ENCODE measurements at places on chromosomes 12 and 14.
A peak's percentile ranks its signal among the peaks of the same experiment; 100 is the strongest.

- DNase-seq: no peak
Observed at GRCh38 chr12:22670762-22671161, 45.8 kb downstream of the ETNK1 start.

DNA sequence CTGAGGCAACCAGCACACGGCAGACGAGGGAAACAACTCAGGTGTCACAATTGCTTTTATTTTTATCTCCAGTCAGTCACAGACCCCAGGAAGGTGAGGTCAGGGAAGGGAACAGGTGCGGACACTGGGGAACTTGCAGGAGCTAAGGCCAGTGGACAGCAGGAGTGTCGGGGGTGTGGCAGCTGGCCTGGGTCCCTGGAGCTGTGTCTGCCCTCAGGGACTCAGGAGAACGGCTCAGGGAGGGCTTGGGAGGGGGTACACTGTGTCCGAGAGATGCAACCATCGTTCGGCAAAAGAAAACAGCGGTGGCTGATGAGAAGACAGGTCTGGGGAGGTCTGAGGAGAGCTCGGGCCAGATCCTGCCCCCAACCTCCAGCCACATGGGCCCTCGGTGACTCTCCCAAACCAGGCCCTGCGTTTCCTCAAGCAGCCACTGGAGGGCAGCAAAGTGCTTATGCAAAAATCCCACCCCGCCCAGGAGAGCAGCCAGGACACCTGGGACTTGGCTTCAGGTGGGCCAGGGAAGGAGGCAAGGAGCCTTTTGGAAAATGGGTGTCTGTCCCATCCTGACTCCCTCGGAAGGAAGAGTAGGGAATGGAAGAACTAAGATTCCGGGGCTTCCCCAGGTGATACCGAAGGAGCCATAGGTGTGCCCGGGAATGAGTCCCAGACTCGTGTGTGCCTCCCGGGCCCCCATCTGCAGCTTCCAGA, 24.1 kb upstream of the BCDIN3D start:
- peak; percentile 30 for DNase-seq

DNA sequence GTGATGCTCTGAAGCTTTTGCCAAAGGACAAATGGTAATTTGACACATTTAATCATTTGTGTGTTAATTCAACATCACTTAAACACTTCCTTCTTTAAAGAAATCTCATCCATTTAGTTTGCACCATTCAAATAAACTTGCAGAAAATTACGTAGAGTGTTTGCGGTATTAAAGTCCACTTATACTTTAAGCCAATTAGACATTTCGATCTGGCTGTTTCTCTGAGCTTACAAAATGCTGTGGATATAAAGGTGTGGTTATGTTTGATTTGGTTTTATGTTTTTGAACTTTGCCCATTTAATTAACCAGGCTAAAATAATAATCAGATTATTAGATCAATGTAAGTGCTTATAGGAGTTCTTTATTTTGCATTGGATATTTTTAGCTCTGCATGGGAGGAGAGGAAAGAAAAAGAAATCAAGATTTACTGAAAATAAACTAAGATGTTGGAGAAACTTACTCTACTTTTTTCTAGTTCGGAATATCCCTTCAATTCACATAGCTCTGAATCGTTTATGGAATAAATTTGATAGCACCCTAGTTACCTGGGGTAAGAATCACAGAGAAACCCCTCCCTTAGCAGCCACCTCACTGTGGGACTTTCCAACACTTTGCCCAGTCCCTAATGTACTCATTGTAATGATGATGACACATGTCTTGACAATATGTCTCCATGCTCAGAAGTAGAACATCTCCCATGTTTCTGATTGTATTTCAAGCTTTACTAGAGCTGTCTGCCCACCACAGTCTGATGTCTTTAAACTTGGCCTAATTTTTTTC, 268.0 kb downstream of the BTG1 start:
- DNase-seq: no peak

DNA sequence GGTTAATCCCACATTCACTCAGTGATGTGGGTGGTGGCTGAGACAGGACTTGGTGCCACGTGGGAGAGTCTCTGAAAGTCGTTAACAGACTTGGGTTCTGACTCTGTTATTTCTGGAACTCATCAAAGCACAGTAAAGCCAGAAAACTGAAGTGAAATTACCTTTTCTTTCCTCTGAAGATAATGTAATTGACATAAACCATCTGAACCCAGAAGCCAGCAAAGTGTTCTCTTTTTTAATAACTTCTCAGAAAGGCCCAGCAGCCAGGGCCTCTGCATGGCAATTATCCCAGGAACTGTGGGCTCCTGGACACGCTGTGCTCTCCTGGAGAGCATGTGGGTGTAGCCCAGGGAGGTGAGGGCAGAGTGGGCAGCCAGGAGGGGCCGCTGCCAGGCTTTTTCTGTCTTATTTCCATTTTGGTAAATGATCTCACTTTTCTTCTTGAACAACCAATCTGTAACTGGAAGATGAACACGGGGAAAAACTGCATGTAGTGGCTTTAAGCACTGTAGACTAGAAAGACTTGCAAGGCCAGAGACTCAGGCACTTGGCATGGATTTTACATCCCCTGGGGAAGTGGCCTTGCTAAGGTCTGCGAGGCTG, 444.1 kb upstream of the TMEM132C start:
- no peak for DNase-seq

DNA sequence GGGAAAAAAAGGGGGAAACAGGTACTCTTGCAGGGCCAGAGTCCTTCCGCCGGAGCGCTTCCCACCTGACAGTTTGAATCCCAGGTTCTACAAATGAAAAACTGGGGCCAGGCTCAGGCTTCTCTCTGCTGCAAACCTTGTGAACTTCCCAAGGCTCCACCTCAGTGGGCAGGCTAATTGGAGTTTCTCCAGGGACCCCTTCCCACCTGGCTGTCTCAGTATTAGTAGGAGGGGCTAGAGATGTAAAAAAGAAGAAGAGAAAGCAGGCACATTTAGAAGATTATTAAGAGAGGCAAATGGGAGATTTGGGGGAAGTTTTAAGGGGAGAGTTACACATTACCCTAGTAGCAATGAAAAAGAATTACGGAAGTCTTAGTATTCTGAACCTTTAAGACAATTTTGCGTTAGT, 20.0 kb upstream of the CLEC2D start:
- no peak for DNase-seq

DNA sequence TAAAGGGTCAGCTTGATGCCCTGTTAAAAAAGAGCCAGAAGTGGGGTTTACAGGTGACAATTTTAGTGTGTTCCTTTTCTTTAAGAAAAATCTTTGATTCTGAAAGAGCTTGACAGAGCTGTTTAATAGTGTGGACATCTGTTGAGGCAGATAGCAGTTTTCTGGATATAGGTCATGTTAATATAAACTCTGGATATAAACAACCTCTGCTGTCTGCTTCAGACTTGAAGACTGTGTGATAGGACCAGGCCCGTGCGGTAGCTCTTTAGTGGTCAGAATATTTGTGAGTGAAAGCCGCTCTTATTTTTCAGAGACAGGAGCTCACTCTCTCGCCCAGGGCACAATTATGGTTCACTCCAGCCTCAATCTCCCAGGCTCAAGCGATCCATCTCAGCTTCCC, 439.9 kb upstream of the RGS6 start:
- no peak for DNase-seq

DNA sequence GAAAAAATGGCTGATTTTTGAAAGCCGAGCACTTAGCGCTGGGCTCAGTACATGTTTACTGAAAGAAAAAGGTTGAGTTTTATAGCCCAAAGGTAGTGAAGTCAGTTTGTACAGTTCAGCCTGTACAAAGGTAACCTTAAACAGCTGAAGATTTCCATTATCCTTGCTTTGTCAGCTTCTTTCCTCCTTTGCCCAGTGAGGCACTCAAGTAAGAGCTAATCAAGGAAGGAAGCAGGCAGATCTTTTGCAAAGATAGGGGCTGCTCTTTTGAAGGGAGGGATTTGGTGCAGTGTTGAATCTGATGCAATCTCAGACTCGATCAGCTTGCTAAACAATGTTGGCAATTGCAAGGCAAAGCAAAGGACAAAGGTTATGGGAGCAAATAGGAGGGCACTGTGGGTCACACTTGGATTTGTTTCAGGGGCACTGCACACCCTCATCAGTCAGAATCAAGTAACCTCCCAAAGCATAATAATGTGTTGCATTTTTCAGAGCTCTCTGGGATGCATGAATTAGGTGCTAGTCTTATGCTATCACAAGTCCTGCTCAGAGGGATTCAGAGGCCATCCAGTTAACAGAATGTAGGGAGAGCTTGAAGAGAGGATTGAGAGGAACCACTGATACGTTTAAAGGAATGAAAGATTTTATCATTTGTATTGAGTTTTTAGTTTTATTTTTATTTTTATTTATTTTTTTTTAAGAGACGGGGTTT, 44.4 kb downstream of the ANO6 start:
- no peak for DNase-seq

GRCh38 chr12:3628629-3629028, 124.3 kb downstream of the CRACR2A start:
- DNase-seq: no peak

- peak; percentile 32 for DNase-seq
Observed at GRCh38 chr14:29144621-29145020, 378.0 kb downstream of the FOXG1 start.

DNA sequence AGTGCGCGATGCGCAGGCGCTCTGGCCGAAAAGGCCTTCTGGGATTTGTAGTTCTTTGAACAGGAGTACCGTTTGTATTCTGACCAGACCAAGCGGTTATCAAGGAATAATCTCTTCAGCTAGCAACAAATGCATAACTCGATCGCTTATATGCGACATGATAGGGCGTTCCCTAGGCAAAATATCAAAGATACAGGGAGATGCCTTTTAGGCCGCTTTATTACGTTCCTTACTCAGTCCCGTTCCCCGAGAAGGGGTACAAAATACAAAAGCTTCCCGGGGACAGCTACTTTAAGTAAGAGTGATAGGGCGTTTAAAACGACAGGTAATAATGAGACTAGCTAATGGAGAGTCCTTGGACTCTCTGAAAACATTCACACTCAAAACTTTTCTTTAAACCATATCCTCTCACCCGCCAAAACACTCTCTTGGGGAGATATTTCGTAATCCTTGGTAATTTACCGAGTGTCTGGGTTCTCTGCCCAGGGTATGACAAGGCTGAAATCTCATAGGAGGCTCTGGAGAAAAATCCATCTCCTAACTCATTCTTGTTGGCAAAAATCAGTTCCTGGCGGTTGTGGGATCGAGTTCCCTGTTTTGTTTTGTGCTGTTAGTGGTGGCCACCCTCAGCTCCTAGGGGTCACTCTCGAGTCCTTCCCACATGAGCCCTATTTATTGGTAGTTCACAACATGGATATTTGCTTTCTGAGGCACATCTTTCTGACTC, 412 bp upstream of the SNW1 start:
- peak; percentile 90 for DNase-seq

- no peak for DNase-seq
Observed at GRCh38 chr12:26630546-26631027, 202.4 kb downstream of the ITPR2 start.

DNA sequence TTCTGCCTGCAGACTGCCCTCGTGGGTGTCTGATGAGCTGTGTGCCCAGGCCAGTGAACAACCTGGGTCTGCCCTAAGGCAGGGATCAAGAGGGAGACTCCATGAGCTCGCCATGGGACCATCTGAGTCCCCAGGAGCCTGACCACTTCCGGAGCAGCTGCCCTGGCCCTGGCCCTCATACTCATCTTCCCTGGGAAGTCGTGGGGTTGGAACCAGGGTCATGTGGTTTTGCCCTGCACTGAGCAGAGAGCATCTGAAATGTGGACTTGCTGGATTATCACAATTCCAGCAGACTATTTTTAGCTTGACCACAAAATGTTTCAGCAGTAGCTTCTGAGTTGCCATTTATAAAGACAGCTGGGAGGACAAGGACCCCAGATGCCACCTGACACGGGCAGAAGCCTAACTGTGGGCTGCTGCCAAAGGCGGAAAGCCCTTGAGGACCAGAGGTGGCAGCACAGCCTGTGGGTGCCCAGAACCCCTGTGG, 6.7 kb downstream of the BTBD6 start:
- peak; percentile 83 for DNase-seq

GRCh38 chr14:95315156-95315555, 4.6 kb downstream of the CLMN start:
- no peak for DNase-seq

- no peak for DNase-seq
Observed at GRCh38 chr14:49159081-49159480, 427.1 kb downstream of the RPS29 start.

DNA sequence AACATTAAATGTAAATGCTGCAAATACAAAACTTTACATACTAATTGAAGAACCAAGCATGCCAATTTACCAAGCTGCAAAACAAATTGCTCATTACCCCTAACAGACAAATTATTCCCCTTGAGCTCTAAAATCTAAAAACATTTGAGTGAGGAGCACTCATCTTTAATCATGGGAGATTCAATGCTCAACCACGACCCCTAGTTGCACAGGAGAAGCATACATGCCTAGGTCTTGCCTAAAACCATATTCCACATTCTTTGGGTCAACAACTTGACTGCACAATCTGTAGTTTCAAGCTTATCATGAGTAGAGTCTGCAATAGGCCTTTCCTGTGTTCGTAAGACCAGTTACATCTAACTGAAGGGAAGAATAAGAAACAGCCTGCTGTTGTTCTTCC, 69.7 kb downstream of the MGAT4C start:
- peak; percentile 24 for DNase-seq

DNA sequence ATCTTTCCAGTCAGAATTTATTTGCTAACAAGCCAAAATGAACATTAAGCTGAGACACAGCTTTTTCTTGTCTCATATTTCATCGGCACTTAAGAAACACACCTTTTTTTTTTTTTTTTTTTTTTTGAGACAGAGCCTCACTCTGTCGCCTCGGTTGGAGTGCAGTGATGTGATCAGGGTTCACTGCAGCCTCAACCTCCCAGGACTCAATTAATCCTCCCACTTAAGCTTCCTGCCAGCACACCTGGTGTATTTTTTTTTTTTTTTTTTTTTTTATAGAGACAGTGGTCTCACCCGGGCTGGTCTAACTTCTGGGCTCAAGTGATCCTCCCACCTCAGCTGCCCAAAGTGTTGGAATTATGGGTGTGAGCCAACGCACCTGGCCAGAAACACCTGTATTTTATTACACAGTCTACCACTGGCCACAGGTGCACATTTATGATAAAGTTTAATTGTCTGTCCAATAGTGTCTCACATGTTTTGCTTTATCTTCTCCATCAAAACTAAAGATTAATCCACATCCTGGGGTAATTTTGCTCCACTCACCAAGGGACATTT, 62.7 kb downstream of the C2CD5 start:
- no peak for DNase-seq

DNA sequence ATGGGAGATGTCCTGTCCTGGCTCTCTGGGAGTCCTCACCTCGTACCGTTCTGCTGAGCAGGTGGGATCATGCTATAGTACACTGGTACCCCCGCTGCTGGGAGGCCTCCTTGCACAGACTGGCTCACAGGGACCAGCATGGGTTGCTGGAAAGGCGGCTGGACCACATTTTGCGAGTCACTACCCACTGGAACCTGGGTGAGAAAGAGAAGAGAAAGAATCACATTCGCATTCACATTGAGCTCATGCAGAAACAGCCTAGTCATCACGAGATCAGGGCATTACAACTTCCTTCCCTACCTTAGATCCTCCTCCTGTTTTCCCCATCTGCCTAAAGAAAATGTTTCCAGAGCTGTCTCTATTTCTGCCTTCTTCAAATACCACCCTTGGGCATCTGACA, 17.3 kb upstream of the STAC3 start:
- DNase-seq: no peak

- DNase-seq: peak; percentile 82
Observed at GRCh38 chr14:103155010-103155409, 31.7 kb downstream of the TNFAIP2 start.
